ENCODE measurements at places on chromosomes 7 and 10.

GRCh38 chr7:87608431-87608830 is 7.7 kb upstream of the ABCB1 start:
- no peak for DNase-seq

- peak; percentile 6 for DNase-seq
Measured at GRCh38 chr10:13759168-13759567, 172.4 kb downstream of the PRPF18 start.

DNA sequence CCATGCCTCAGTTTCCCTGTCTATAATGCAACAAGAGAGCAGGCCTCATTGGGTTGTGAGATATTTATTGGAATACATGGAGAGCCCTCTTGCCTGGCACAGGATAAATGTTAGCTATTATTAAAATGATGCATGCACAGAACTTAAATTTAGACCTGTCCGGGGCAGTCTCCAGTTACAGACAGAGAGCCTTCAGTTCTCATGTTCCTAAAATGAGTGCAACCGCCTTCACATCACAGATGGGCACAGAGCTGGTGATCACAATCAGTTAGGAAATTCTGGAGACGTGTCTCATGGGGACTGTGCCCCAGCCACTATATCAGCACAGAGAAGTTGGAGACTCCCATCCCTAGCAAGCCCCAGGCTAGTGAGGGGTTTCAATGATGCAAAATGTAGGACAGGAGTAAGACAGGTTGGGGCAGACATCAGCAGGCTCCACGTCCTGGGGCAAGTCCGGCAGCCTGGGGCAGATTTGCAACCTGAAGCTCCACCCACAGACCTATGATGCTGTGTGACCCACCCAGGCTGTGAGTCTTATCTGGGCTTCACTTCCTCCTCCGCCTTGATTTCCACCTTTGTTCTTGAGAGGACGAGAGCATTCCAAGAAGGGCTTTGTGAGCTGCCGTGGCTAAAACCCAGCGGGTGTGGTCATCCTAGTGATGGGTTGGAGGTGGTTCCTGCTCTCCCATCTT is 49.4 kb downstream of the CXCL12 start:
- no peak for DNase-seq

GRCh38 chr7:81210137-81211064 is 291.6 kb upstream of the SEMA3C start:
- DNase-seq: no peak

GRCh38 chr7:40833888-40834234 is 699.1 kb downstream of the SUGCT start:
- no peak for DNase-seq

GRCh38 chr7:48250441-48250951 is 79.2 kb downstream of the ABCA13 start:
- DNase-seq: no peak

DNA sequence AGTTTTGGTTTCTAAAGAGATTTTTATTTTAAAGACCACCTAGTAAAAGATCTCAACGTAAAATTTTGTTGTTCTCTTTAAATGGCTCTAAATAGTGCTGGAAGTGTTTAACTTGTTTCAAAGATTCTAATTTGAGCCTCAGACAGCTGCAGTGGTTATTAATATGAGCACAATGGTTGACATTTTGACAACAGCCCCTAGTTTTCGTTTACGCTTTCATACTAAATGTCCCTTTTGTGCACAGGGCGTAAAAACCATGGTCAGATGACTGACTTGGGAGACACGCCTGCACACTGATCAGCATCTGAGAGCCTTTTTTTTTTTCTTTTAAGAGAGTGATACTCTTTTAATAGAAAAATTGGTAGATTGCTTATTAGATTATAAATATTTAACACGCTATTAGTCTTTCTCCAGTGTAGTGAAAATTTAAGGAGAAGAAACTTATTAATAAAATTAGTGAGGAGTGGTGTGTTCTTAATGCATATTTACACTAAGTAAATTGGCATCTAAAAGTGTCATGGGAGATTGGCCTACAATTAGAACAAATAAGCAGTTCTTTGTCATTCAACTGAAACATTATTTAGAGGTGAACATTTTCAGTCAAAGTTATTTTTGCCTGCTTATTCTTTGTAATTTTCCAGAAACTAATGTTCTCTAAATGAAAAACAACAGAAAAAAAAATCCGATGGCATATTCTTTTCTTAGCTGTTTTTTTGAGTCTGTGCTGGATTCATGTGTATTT is 182.8 kb upstream of the PHYHIPL start:
- DNase-seq: peak; percentile 45

GRCh38 chr10:59234816-59235429 is 58.5 kb downstream of the PHYHIPL start:
- peak; percentile 27 for DNase-seq

- peak; percentile 96 for DNase-seq
Measured at GRCh38 chr7:84040355-84040754, 154.2 kb downstream of the SEMA3A start.

- DNase-seq: no peak
Measured at GRCh38 chr7:51660516-51660915, 343.9 kb upstream of the COBL start.

- no peak for DNase-seq
Measured at GRCh38 chr10:75650648-75651047, 219.2 kb downstream of the LRMDA start.

GRCh38 chr10:4653160-4653559 is 172.8 kb upstream of the AKR1E2 start:
- DNase-seq: peak; percentile 80

GRCh38 chr7:66877577-66878300 is 43.3 kb upstream of the TMEM248 start:
- no peak for DNase-seq

DNA sequence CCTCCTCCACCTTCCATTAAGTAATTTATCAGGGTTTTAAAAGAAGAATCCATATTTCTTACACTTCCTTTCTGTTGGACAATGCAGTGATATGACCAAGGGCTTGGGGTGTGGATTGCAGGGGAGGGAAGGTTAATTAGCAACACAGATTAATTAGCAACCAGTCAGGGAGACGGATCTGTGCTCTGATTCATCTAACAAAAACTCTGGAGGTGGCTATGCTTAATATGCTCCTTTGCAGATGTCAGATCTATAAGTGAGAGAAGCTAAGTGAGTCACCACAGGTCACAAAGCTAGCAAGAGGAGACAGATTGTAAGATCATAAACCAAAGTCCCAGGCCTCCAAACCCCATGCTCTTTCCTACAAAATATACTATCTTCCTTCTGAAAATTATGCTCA is 178.8 kb upstream of the ITGB1 start:
- no peak for DNase-seq

DNA sequence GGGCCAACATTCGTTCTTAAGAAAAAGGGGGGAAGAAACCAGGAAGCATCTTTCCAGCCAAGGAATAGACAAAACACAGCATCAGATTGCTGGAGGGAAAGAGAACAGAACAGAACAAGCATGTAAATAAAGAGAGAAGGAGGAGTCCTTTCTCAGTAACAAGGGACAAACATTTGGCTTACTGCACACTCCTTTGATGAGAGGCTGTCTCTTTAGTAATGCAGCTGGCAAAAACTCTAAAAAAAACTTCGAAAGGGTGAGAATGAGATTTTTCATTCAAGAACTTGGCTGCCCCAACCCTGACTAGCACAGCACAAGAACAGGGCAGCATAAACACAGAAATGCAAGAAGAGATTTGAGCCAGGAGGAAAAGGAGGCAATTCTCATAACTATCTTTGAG is 38.9 kb upstream of the IL6 start:
- no peak for DNase-seq
